ENCODE measurements at places on chromosomes 13 and 19.
A peak's percentile ranks its signal among the peaks of the same experiment; 100 is the strongest.

DNA sequence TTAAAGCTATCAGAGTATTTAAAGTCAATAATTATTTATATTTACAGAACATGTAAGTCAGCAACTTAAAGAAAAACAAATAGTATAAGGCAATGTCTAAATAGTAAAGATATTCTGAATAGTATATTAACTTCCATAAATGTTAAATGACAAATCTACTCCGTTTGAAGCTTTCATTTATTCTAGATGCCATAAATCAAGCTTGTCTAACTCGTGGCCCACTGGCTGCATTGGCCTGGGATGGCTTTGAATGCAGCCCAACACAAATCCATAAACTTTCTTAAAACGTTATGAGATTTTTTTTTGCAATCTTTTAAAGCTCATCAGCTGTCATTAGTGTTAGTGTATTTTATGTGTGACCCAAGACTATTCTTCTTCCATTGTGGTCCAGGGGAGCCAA lies 1117.1 kb upstream of the PCDH9 start:
- DNase-seq: no peak

- DNase-seq: no peak
These were observed 237.8 kb downstream of the TUBA3C start for GRCh38 chr13:18943721-18944391.

DNA sequence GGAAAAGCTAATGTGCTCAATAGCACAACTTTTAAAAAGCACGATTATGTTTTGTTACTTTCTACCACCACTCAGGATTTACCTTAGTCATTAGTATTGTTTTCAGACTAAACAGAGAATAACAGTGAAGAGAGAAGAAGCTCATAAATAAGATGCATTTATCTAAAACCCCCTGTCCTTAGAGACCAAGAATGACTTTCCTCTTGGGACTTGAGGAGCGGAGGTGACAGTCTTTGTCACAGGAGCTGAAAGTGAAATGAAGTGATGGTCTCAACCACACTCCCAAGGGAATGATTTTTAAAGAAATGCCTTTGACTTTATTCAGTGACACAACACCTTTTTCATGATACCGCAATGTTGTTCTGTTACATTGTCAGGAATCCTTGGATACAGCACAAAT lies 190.6 kb upstream of the NBEA start:
- DNase-seq: no peak

GRCh38 chr13:50412046-50412617 lies 396.9 kb downstream of the KCNRG start:
- DNase-seq: no peak

DNA sequence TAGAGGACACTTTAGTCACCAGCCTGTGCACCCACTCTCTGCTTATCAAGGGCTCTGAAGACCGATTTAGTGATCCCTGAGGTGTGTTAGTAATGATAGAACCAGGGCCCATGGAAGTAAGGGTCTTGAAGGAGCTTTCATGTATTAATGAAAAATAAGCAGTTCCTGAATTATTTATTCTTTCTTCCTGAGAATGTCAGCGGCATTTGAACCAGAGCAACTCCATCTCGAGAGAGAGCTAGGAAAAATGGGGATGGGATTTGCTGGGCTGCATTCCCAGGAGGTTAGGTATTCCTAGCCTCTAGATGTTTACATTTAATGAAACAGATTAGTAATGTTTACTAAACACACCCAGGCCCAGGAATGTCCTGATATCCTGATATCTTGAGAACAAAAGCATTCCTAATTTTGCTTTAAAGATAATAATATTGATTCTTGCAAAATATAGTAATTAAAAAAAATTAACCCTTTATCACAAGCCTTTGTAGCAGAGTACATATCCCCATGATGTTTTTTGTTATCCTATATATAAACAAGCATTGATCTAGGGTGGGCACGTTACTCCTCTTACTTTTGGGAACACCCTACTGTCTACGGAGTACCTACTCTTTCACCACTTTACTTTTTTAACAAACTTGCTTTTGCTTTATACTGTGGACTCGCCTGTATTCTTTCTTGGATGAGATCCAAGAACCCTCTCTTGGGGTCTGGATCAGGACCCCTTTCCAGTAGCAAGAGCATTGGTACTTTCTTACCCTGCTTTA lies 63.1 kb downstream of the COG3 start:
- no peak for DNase-seq

- no peak for DNase-seq
These were observed 732 bp upstream of the DCLK1 start for GRCh38 chr13:36131931-36132297.

DNA sequence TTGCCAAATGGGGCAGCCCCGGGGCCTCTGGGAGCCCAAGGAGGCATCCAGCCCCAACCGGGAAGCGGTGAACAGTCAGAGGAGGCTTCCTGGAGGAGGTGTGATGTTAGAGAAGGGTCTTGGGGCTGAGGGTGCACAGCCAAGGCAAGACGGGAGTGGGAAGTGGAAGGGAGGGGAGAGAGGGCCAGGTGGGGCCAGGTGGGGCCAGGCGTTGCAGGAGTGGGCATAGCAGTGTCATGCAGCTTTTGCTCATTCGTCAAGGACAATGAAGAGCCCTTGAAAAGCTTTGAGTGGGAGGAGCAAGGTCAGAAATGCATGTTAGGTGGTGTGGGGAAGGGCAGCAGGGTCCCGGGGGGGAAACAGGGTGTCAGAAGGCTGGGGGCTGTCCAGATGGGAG lies 1.8 kb downstream of the FBN3 start:
- DNase-seq: no peak

GRCh38 chr13:112928972-112929782 lies 39.8 kb upstream of the MCF2L start:
- no peak for DNase-seq

GRCh38 chr13:51453959-51454703 lies 1.3 kb upstream of the INTS6 start:
- no peak for DNase-seq

GRCh38 chr13:107329991-107330390 lies 762.1 kb upstream of the ARGLU1 start:
- no peak for DNase-seq

- DNase-seq: no peak
These were observed 77.4 kb downstream of the DOCK9 start for GRCh38 chr13:98900442-98900841.

DNA sequence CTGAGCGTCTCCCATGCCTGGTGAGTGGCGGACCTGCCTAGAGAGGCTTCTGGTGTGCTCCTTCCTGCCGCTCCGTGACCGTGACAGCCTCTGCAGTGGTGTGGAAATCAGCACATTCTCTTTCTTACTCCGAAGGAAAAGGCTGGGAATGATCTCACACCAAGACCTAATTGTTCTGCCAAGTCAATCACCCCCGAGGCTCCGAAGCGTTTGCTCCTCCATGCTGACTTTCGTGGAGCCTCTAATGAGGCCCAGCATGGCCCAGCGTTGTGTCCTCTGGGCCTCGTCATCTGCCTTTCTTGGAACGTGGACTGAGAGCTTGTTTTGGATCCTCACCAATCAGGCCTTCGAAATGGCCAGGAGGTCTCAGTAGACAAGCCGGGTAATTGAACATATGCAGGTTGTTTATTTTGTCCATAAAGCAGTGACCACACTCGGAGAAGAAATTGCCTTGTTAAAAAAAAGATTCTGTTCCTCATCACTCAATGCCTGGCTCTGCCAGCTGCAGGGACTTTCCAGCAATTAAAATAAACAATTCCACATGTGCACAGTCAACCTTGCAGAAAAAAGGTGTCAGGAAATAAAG lies 107.1 kb downstream of the UBL3 start:
- no peak for DNase-seq

DNA sequence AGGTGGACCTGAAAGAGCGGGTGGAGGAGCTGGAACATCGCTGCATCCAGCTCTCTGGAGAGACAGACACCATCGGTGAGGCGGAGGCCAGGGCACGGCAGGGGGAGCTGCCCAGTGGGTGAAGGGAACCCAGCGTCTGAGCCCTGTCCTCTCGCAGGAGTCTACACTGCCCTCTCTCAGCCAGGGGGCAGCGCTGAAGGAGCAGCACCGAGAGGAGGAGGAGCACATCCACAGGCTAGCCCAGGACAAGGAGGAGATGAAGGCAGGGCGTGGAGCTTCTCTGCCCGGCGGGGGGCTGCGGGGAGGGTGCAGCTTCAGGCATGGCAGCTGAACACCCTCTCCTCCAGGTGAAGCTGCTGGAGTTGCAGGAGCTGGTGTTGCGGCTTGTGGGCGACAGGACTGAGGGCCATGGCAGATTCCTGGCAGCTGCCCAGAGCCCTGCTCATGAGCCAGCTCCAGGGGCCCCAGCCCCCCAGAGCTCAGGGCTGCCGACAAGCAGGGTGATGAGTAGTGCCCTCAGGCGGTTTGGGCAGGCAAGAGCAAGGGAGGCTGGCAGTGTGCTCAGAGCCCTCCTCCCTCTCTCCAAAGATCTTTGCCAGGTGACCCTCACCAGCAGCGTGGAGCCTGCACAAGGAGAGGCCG lies 31.4 kb upstream of the ZNF492 start:
- no peak for DNase-seq

GRCh38 chr13:47835470-47836228 lies 165.4 kb downstream of the SUCLA2 start:
- no peak for DNase-seq

- DNase-seq: no peak
These were observed 1436.9 kb downstream of the UQCRFS1 start for GRCh38 chr19:27776020-27776419.

GRCh38 chr19:7915250-7916102 lies 846 bp downstream of the TGFBR3L start:
- DNase-seq: no peak

DNA sequence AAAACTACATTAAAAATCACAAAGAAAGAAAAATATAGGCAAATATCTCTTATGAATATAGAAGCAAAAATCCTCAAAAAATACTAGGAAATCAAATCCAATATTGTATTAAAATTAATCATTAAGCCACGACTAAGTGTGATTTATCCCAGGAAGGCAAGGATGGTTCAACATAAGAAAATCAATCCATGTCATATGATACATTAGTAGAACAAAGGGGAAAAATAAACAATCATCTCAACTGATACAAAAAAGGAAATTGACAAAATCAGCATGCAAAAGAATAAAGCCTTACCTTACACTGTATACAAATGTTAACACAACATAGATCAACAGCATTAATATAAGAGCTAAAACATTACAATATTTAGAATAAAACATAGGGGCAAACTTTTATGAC lies 933.3 kb downstream of the PCDH9 start:
- DNase-seq: no peak

GRCh38 chr19:17829855-17830566 lies 8.7 kb upstream of the INSL3 start:
- no peak for DNase-seq

GRCh38 chr19:42386974-42387707 lies 3.0 kb downstream of the CNFN start:
- DNase-seq: peak; percentile 67

- no peak for DNase-seq
These were observed 4.9 kb downstream of the ARHGEF7 start for GRCh38 chr13:111119966-111120365.

DNA sequence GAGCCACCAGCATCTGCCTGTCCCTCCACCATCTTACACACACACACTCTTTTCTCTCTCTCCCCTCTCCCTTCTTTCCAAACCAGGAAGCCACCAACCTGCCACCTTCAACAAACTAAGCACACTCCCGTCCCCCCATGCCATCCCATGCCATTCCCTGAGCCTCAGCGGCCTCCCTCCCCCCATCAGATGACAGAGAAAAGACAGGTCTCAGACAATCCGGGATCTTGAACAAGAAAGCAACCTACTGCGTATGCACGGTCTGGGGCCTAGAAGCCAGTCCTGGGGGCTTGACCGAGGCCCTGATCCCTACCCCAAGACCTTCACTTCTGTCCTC lies 19.4 kb downstream of the AKT2 start:
- no peak for DNase-seq

DNA sequence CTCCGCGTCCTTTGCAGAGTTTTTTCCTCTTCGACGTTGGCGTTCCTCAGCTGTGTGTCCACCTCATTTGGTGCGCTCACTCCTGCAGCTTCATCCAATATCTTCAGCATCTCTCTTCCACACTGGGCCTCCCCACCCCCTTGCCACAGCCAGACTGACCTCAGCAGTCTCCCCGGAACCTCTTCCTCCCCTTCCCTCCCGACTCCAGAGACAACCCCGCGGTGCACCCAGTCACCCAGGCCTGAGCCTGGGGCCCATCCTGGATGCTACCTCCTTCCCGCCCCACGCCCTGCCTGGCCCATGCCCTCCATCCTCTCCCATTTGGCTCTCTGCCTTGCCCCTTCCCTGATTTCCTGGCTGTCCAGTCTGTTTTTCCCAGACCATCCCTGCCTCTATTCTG lies 8.1 kb upstream of the C5AR2 start:
- DNase-seq: no peak

- DNase-seq: no peak
These were observed 952.5 kb upstream of the ATXN8OS start for GRCh38 chr13:69155136-69155535.

DNA sequence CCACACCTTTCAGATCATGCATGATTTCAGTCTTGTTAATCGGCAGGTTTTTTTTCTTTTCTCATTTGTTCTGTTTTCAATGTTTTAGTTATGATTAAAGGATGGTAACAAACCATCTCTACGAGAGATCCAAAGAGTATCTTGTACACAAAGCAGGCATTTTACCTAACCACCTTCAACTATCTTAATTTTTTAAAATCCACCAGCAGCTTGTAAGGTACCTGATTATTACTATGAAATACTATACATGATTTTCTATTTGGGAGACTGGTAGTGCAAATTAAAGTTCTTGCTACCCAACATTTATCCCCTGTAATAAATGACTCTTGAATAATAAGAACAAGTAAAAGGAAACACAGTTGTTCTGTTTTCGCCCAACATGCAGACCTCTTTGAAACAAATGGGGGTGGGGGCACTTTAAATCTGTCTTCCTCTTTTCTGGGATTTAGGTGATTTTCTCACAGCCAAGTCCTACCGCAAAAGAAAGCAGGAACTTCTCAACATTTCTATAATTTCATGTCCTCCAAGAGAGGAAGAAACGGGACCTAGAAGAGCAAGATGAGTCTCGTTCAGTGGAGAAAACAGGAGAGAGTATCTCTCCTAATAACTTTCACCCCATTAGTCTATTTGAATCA lies 3.6 kb downstream of the POU4F1 start:
- no peak for DNase-seq

GRCh38 chr13:75985132-75985531 lies 349.0 kb downstream of the LMO7 start:
- no peak for DNase-seq

- DNase-seq: no peak
These were observed 49.8 kb downstream of the KATNAL1 start for GRCh38 chr13:30257468-30258099.

- no peak for DNase-seq
These were observed 117.8 kb downstream of the RAB20 start for GRCh38 chr13:110443622-110444225.

DNA sequence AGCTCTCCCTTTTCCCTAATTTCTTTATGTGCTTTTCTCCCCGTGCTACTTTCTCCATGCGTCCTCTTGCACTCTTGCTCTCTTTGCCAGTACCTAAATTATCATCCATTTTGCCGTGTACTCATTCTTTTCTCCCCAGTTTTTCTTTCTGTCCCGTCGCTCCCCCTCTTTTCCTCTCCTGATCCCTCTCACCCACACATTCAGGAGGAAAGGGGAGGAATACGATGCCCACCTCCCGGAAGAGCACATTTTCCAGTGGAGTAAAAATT lies 821 bp downstream of the ZNF616 start:
- DNase-seq: no peak

- no peak for DNase-seq
These were observed 1.9 kb downstream of the GALP start for GRCh38 chr19:56177564-56178243.

- no peak for DNase-seq
These were observed 22.3 kb upstream of the SLC46A3 start for GRCh38 chr13:28741084-28741491.

Measured in CD4-positive, alpha-beta T cell treated with Interleukin-10 for 1 hour (primary cell).